MM.1S (cell line): ENCODE measurements at places on chromosomes 5 and 9.

DNA sequence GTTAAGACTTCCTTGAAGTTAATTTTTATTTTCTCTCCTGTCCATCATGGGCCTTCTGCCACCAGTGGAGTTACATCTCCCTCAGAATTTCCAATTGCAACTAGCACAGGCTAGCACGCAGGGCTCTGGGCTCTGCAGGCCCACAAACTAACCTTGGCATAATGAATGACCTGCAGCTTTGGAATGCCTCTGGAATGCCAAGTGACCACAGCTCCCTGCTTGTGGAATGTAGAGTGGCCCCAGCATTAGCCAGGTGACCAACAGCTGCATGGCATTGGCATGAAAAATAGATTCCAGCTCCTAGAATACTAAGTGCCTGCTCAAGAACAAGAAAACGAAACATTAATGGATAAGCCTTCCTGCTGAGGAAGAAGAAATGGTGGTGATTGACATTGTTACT, 726.1 kb downstream of the BRINP1 start:
- DNase-seq: no peak

DNA sequence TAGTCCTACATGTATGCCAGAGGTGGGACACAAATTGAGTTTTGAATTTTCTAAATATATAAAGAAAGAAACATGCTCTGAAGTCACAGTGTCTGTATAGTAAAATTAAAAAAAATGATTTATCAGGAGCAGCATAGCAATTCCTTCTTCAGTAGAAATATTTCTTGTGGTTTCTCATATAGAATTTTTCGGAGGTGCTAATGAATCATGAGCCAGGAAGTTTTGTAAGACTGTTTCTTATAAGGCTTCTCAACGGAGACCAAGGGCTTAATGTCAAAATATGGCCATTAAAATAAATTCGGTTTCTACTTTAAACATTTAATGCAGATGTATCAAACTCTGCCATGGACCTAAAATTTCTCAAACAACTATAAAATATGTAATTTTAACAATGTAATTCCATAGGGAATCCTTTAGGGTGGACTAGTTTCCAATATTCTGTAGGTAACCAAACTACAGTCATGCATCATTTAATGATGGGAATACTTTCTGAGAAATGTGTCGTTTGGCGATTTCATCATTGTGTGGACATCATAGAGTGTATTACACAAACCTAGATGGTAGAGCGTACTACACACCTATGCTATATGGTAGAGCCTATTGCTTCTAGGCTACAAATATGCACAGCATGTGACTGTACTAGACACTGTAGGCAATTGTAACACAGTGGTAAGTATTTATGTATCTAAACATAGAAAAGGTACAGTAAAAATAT, 66.3 kb downstream of the ANKRD55 start:
- no peak for DNase-seq

- DNase-seq: peak; percentile 21
Measured at GRCh38 chr5:92580814-92581213, 1000.2 kb downstream of the NR2F1-AS1 start.

GRCh38 chr5:159208514-159209437, 577 bp downstream of the RNF145 start:
- DNase-seq: no peak

- DNase-seq: no peak
Measured at GRCh38 chr5:63029891-63030290, 451.3 kb downstream of the LRRC70 start.

DNA sequence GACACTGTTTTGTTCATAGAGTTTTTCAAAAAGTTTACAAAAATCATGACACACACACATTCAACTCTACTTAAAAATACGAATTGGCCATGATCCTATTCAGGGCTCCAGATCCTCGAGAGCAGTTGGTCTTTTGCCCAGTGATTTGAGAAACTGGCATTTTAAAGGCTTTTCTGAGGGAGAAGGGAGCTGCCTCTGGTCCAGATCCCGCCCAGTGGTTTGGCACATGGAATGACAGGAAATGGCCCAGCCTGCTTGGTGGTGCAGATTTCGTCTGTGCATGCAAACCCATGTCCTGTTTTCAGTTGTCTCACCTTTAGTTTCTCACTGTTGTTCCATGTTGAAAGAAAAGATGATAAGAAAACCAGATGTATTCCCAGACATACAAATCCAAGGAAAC, 3.6 kb downstream of the CAMK4 start:
- no peak for DNase-seq

GRCh38 chr5:147332658-147333057, 97.8 kb downstream of the STK32A start:
- no peak for DNase-seq
